ENCODE measurements at places on chromosomes 11 and 22.

GRCh38 chr22:29987137-29987536 is 93.1 kb upstream of the HORMAD2 start:
- no peak for DNase-seq

- DNase-seq: no peak
Observed at GRCh38 chr22:38035530-38035885, 21.7 kb upstream of the PICK1 start.

GRCh38 chr11:44172966-44173365 is 77.5 kb downstream of the EXT2 start:
- DNase-seq: no peak

DNA sequence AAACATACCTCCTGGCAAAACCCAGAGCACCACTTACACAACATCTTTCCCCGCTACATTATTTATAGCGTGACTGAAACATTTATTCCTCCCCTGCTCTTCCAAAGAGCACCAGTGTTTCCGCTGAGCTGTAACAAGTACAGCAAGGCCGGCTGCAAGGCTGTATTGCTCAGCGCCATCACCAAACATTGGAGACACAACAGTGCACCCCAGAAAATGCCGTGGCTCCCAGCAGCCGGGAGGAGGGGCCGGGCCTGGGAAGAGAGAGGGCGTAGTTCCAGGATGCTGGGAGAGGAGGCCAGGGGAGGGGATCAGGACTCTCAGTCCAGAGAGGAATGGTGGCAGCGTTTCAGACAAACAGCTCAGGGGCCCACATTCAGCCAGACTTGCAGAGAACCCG is 133.2 kb downstream of the DSCAML1 start:
- no peak for DNase-seq

DNA sequence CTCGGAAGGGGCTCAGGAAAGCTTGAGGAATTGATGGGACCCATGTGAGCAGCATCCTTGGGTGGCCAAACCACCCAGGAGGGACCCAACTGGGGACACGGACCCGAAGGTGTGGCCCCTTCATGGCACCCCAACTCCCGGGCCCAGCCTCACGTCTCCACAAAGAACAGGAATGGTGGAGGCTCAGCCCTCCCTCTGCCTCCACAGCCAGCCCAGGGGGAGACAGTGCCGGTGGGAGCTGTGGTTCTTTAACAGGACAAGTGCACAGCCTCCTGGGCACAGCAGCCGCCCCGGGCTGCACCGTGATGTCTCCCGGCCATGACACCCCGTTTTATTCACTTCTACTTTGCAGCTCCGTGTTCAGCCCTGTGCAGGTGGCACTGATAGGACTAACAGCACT is 587.2 kb downstream of the BRD1 start:
- DNase-seq: no peak

Data from mesenchymal stem cell (in vitro differentiated cells and primary cell).